ENCODE measurements at places on chromosomes 7 and 10.

- no peak for DNase-seq
Measured at GRCh38 chr10:128867210-128867609, 599.8 kb upstream of the MGMT start.

DNA sequence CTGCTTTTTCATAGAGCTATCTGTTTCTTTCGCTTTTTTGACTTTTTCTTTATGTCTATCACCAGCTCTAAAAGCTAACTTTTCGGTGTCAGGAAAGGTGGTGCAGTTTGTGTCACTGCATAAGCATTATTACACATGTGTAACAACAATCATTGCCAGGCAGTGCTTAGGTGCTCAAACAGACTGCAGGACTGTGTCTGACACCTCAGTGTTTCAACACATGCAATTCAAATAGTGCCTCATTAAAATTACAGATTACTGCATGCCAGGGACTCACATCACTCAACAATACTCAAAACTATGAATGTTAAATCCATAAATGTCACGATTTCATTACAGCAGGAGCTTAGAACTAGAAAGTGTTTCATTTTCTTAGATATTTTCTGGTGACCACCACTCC is 265.3 kb upstream of the SMIM30 start:
- DNase-seq: no peak

- DNase-seq: no peak
Measured at GRCh38 chr10:26739071-26739631, 41.6 kb downstream of the PDSS1 start.

- DNase-seq: peak; percentile 33
Measured at GRCh38 chr10:110643653-110644597, at the start of gene RBM20. TSS of gene RBM20 (plus strand) at chr10:110644336. CDS start at chr10:110644455, 119 bp downstream.

GRCh38 chr7:81845744-81846241 is 75.9 kb upstream of the HGF start:
- no peak for DNase-seq

DNA sequence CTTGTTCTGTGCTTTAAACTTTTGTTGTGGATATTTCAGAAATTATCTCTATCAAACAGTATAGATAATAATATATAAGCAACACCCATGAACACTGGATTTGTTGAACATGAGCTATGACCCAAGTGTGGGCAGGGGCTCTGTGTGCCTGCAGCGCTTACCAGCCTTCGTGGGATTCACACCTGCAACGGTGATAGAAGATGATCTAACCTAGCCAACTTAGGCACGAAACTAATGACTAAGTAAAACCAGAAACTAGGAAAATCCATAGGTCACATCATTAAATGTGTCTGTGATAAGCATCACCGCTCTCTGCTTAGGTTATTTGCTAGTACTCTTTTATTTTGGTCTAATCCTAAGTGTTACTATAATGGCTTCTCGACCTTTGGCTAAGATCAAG is 18.0 kb downstream of the SPAG6 start:
- DNase-seq: no peak

DNA sequence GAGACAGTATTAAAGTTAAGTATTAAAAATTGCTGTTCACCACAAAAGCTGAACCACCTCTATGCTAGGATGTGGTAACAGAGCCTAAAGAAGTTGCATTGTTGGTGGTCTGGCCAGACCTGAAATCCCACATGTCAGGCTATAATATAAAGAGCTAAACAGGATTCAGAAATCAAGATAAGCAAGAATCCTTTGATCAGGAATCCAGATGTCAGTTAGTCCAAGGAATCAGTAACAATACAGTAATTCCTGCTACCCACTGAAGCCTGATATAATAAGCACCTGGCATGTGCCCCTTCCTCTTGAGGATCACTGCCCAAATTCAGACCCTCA is 48.9 kb downstream of the ZNF277 start:
- peak; percentile 8 for DNase-seq

DNA sequence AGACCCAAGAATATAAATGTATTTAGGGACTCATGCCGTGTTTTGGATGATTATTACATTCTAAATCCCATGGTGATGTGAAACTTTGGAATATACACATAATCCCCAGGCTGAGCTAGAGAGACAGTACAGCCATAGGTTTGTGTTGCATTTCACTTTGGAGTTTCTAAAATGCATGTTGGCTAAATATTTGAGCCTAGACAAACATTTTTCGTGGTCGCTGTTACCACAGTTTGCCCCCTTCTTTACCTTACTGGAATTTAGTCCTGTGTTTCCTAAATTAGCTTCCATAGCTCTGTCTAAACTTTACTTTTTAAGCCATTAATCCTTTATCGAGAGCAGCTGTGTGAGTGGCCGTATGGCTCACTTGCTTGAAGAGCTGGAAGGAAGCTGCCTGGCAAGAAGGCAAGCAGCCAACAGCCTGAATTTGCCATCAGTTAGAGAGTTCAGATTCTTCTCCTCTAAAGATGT is 192.0 kb downstream of the BICC1 start:
- DNase-seq: no peak

DNA sequence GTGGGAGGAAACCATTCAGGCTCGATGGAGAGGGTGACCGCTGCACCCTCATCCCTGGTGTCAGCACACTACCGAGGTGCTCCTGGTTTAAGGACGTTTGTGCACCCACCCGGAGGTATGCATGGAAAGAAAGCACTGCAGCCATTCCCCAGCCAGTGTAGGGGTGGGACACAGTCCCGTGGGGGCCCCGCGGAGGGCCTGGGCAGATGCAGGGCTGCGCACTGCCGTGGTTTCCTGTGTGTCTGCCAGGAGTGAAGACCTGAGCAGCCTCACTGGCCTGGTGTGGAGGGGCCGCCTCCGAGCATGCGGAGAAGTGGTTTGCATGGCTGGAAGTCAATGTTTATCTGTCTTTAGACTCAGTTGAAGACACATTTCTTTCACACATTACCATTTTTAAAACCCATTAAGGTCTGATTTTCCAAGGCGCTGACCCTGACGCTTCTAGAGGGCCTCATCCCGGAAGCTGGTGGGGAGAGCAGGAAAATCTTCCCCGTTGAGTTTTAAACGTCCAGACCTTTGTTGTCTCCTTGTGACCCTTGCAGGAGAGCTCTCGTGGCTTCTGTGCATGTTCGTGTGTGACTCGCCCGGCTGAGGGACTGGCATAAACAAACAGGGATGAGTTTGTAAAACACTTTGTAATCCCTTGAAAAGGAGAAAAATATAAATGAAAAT is 188.1 kb downstream of the MGMT start:
- no peak for DNase-seq

GRCh38 chr10:13347043-13347499 is 1.0 kb downstream of the SEPHS1 start:
- DNase-seq: peak; percentile 29

GRCh38 chr10:48447356-48448215 is 141.1 kb downstream of the MAPK8 start:
- no peak for DNase-seq

DNA sequence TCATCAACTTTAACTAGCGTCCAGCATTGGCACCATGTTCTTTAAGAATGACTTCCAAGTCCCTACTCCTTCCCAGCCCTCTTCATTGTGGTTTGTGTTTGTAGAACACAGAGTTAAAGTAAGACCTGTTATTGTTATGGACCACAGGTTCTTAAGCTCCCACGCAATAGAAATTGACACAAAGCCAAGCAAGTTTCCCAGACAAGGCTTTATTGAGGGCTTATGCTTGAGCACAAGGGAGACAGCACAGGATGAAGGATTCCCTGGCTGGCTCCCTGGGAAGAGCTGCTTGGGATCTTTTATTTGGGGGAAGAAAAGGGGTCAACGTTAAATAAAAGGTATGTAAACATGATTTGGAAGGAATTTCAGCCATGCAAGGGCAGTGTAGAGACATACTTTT is 44.3 kb upstream of the PRKCQ start:
- DNase-seq: no peak

GRCh38 chr10:123974406-123974805 is 82.8 kb upstream of the CPXM2 start:
- DNase-seq: peak; percentile 100

- DNase-seq: no peak
Measured at GRCh38 chr10:72889391-72889831, 4.1 kb upstream of the OIT3 start.

DNA sequence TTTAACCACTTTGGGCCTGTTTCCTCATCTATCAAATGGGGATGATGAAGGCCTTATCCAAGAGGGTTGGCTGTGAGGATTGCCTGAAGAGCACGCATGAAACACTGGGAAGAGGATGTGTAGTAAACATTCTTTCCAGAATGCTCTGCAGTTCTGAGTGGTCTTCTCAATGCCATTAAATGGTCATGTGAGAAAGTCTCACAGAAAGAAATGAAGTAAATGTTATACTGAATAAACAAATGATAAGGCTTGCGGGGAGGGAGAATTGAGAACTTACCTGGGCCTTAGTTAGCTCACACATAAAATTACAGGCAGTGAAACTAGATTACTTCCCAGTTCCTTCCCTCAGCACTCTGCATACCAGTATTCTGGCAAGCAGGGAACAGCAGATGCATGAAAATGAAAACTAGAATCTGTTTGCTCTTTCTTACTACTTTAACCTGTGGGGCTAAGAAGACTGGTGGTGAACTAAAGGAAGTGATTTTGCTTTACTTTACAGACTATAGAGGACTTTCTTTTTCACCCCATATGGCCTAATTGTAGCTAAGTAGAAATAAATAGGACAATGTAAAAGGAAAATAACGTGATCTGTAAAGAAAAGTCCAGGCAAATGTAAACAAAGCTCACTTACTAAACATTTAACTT is 135.3 kb upstream of the CCDC6 start:
- DNase-seq: no peak

- DNase-seq: no peak
Measured at GRCh38 chr7:51850126-51850525, 533.5 kb upstream of the COBL start.

DNA sequence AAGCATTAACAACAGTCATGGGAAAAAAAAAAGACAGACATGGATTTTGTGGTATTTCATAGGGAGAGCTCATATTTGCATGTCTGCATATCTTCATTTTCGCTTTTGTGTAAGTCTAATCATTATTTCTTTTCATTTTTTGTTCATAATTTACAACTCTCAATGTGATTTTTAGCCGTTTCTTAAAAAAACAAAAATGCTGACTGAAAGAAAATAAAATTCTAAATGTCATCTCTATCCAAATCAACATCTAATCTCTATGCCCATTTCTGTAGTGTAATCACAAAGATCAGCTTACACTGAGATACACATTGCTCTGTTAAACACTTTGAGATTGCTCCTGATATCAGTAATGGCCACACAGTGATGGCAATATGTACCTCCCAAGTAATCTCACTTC is 29.2 kb downstream of the CHRM2 start:
- no peak for DNase-seq

- DNase-seq: peak; percentile 45
Measured at GRCh38 chr7:95861041-95861440, 88.7 kb downstream of the DYNC1I1 start.

DNA sequence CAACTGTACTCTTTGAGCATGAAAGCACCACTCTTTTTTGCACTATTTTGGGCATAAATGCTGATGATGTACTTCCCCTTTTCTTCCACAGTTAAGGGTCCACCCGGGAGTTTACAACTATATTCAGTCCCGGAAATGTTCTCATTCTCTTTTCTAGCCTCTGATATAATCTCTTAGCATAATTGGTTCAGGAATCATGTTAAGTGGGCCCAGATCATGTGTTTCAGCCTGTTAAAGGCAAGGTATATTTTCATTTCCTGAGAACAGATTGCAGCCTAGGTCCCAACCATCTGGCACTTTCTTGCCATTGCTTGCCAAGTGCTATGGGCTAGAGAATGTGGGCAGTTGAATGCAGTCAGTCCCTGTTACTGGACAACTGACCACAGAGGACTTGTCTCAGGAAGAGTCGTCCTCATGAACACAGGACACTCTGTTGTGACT is 111.4 kb upstream of the GLCCI1 start:
- DNase-seq: no peak

GRCh38 chr10:65518379-65518778 is 1407.5 kb upstream of the LRRTM3 start:
- DNase-seq: no peak

DNA sequence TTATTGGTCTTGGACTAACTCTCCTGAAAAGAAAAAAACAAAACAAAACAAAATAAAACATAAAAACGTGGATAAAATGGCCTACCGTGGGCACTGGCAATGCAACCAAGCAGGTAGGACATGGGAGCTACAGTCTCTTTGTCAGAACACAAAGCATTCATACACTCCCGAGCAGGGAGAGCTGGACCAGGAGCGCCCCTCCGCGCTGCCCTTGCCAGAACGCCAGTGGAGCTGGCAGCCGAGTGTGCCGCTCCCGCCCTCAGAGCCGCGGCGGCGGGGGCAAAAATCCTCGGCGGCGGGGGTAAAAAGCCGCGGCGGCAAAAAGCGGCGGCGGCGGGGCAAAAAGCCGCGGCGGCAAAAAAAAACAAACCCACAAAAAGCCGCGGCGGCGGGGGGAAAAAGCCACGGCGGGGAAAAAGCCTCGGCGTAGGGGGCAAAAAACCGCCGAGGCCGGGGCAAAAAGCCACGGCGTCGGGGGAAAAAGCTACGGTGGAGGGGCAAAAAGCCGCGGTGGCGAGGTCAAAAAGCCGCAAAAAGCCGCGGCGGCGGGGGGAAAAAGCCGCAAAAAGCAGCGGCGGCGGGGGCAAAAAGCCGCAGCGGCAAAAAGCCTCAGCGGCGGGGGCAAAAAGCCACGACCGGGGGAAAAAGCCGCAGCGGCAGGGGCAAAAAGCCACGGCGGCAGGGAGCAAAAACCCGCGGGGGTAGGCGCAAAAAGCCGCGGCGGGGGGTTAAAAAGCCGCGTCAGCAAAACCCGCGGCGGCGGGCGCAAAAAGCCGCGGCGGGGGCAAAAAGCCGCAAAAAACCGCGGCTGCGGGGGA is 418.1 kb downstream of the ZNF716 start:
- peak; percentile 3 for DNase-seq

GRCh38 chr10:3853547-3854303 is 68.7 kb upstream of the KLF6 start:
- peak; percentile 44 for DNase-seq

DNA sequence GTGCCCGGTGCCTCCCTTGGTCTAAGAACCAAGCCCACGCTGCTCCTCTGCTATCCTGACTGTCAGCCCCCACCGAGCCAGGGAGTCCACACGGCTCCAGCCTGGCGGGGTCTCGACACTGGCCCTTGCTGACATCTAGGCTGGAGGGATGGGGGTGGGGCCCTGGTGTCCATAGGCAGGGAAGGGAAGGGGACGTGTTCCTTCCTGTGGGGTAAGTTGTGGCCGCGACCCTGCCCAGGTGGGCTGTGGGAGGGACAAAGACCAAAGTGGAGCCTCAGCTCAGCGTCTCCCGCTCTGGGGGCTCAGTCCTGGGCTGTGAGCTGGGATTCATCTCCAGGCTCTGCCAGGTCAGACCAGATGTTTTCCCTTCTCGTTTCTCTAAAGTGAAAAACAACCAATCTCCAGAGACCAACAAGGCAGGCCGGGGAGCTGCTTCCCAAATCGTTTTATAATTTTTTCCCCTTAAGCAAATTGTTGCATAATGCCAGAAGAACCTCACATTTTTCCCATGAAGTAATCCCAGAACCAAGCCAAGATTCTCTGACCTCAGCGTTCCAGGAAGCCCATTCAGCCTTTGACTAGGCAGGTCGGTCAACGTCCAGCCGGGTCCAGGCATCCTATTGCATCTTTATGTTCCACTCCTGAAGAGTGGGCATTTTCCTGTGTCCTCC is 101.2 kb downstream of the RGS10 start:
- DNase-seq: no peak

GRCh38 chr10:97427571-97428179 is 1.7 kb downstream of the PGAM1 start:
- DNase-seq: peak; percentile 77

GRCh38 chr7:132381742-132382472 is 194.4 kb downstream of the PLXNA4 start:
- DNase-seq: peak; percentile 61

- peak; percentile 82 for DNase-seq
Measured at GRCh38 chr10:73251683-73252444, 580 bp downstream of the MRPS16 start.
